ENCODE measurements at places on chromosomes 5 and 9.

GRCh38 chr5:115168829-115169486 lies 750 bp downstream of the TRIM36 start:
- H3K4me1 ChIP-seq: peaks cover 10% of the 10 kb centered on the region
- H3K27ac ChIP-seq: no peak overlapping the region
- peaks cover 7% of the 10 kb centered on the region for H3K36me3 ChIP-seq
- H3K4me3 ChIP-seq: peak overlapping the region; percentile 82
- DNase-seq: no peak
- peaks cover 58% of the 10 kb centered on the region for H3K27me3 ChIP-seq

GRCh38 chr5:10264604-10265003 lies 14.5 kb downstream of the CCT5 start:
- no peak for DNase-seq
- H3K4me3 ChIP-seq: no peak overlapping the region

DNA sequence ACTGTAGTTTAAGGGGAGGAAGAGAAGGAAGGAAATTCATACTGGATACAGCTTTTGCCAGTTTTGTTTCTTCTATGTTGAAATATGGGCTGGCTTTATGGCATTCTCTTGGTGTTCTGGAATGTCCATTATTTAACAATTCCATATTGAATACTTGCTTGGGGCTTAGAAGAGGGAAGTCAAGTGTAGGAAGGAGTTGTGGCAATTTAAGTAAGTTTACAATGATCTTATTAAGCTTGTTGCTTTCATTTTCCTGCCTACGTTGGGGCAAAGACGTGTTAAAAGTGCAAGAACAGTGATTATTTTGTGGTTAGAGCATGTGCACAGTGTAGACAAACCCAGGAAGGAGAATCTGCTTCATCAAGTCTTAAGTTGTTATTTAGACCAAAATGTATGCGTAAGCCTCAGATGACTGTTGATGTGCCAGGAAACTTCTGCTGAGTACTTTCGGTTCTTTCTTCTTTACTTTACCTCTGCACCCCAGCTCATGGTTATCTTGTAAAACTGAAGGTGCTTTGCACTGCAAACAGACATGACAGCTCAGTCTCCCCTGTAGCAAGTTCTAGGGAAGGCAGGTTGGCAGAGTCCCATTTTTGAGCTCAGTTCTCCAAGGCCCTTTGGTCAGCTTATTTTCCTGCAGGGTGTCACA lies 75.8 kb downstream of the F2RL2 start:
- peak; percentile 60 for DNase-seq
- H3K36me3 ChIP-seq: peaks cover 16% of the 10 kb centered on the region
- H3K4me3 ChIP-seq: peak overlapping the region; percentile 70
- H3K27ac ChIP-seq: peak overlapping the region; percentile 96
- peaks cover 66% of the 10 kb centered on the region for H3K4me1 ChIP-seq

GRCh38 chr9:22790329-22790728 lies 343.7 kb downstream of the DMRTA1 start:
- no peaks in the 10 kb centered on the region for H3K4me1 ChIP-seq
- H3K36me3 ChIP-seq: no peaks in the 10 kb centered on the region
- H3K4me3 ChIP-seq: no peak overlapping the region
- H3K27ac ChIP-seq: no peak overlapping the region
- no peaks in the 10 kb centered on the region for H3K27me3 ChIP-seq
- no peak for DNase-seq

DNA sequence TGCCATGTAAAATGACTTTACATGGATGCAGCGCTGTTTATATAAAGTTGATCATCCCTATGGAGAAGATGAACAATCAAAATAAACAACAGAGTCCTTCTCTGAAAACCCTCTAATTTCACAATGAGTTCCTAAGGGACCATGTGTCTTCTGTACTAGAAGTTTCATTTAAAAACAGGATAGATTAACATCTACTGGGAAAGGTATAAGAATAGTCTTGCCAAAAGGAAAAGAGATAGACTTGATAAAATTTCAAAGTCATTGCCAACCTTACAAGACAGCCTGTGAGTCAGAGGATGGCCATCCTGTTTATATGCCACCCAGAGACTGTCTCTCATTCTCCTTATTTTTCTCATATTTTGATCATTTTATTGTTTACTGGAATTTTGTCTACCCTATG lies 367.1 kb upstream of the PDE4D start:
- H3K4me1 ChIP-seq: no peaks in the 10 kb centered on the region
- H3K36me3 ChIP-seq: no peaks in the 10 kb centered on the region
- H3K27ac ChIP-seq: no peak overlapping the region
- no peaks in the 10 kb centered on the region for H3K27me3 ChIP-seq
- no peak overlapping the region for H3K4me3 ChIP-seq
- no peak for DNase-seq

DNA sequence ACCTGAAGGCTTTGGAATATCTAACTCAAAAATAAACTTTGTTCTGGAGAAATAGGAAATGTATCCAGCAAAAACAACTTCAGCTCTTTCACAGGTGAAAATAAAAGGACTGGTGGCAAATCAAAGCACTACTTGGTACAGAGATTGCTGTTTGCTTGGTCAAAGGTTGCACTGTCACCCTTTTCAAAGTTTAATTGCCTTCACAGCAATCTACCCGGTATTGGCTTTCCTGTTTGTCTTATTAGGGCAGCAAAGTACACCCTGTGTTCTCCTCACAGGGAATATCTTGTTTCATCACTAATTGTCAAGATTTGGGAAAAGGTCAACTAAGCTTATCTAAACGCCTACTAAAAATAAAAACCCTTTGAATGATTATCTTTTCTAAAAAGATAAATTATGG lies 214.1 kb upstream of the ADCY2 start:
- no peak overlapping the region for H3K4me3 ChIP-seq
- H3K27ac ChIP-seq: no peak overlapping the region
- no peak for DNase-seq
- H3K36me3 ChIP-seq: no peaks in the 10 kb centered on the region
- H3K4me1 ChIP-seq: no peaks in the 10 kb centered on the region
- no peaks in the 10 kb centered on the region for H3K27me3 ChIP-seq

GRCh38 chr5:170327168-170327567 lies 29.6 kb upstream of the LCP2 start:
- H3K4me3 ChIP-seq: no peak overlapping the region
- H3K4me1 ChIP-seq: peaks cover 13% of the 10 kb centered on the region
- H3K36me3 ChIP-seq: peaks cover 8% of the 10 kb centered on the region
- no peak overlapping the region for H3K27ac ChIP-seq
- no peaks in the 10 kb centered on the region for H3K27me3 ChIP-seq
- DNase-seq: no peak

DNA sequence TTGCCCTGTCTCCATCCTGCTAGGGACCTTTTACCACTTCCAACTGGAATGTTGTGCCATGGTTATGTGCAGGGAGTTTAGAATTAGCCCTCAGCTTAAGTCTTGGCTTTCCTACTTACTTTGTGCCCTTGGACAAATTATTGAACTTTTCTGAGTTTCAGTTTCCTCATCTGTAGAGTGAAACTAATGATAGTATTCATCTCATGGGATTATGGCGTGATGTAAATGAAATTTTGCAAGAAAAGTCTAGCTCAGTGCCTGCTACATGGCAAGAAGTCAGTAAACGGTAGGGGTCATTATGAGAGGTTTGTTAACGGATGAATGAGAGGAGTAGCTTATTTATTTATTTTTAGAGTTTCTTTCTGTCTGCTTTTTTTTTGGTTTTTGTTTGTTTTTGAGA lies 1.8 kb downstream of the MVB12B start:
- H3K27me3 ChIP-seq: no peaks in the 10 kb centered on the region
- H3K4me3 ChIP-seq: peak overlapping the region; percentile 90
- DNase-seq: no peak
- peaks cover 68% of the 10 kb centered on the region for H3K4me1 ChIP-seq
- peaks cover 17% of the 10 kb centered on the region for H3K36me3 ChIP-seq

DNA sequence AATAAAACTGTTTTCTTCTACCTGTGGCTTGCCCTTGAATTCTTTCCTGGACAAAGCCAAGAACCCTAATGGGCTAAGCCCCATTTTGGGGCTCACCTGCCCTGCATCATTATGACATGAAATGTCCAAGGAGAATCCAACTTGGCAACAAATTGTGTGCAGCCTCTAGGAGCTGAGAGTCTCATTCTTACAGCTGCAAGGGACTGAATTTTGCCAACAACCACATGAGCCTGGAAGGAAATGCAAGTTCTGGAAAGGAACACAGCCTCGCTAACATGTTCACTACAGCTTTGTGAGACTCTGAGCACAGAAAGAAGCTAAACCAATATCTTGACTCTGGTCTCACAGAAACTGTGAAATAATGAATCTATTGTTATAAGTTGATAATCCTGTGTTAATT lies 94.8 kb upstream of the CDH12 start:
- no peak overlapping the region for H3K27ac ChIP-seq
- no peak overlapping the region for H3K4me3 ChIP-seq

DNA sequence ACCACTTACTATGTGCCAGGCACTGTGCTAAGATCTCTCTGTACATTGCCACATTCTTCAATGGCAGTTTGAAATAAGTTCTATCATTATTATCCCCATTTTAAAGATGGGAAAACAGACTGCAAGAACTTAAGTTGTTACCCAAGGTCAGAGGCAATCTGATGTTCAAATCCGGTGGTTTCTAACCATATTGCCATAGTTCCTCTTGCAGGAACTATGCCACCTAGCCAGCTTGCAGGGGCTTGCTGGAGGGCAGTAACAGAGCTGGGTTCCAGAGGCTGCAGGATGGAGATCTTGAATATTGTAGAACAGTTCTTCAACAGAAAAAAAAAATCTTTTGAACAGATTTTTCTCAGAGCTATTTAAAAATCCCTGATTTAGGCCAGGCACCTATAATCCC lies 71.8 kb upstream of the TNFAIP8 start:
- H3K27me3 ChIP-seq: no peaks in the 10 kb centered on the region
- DNase-seq: no peak
- peaks cover 28% of the 10 kb centered on the region for H3K36me3 ChIP-seq
- peaks cover 85% of the 10 kb centered on the region for H3K4me1 ChIP-seq
- H3K4me3 ChIP-seq: peak overlapping the region; percentile 62

- no peak overlapping the region for H3K27ac ChIP-seq
- no peak overlapping the region for H3K4me3 ChIP-seq
- no peaks in the 10 kb centered on the region for H3K36me3 ChIP-seq
Observed at GRCh38 chr9:114291064-114291474, 31.8 kb upstream of the ORM1 start.

- peaks cover 8% of the 10 kb centered on the region for H3K4me1 ChIP-seq
- no peak overlapping the region for H3K4me3 ChIP-seq
- no peak for DNase-seq
- no peak overlapping the region for H3K27ac ChIP-seq
- peaks cover 21% of the 10 kb centered on the region for H3K27me3 ChIP-seq
Observed at GRCh38 chr9:99628849-99629620, 192.7 kb upstream of the NR4A3 start.

- DNase-seq: no peak
- H3K4me1 ChIP-seq: peaks cover 54% of the 10 kb centered on the region
- no peaks in the 10 kb centered on the region for H3K36me3 ChIP-seq
- H3K27me3 ChIP-seq: no peaks in the 10 kb centered on the region
- H3K4me3 ChIP-seq: no peak overlapping the region
Observed at GRCh38 chr5:143187495-143187894, 216.0 kb downstream of the NR3C1 start.

- no peaks in the 10 kb centered on the region for H3K36me3 ChIP-seq
- no peak overlapping the region for H3K27ac ChIP-seq
- DNase-seq: no peak
- peaks cover 12% of the 10 kb centered on the region for H3K4me1 ChIP-seq
- peaks cover 34% of the 10 kb centered on the region for H3K27me3 ChIP-seq
Observed at GRCh38 chr9:77460938-77461337, 187.2 kb downstream of the GNA14 start.

DNA sequence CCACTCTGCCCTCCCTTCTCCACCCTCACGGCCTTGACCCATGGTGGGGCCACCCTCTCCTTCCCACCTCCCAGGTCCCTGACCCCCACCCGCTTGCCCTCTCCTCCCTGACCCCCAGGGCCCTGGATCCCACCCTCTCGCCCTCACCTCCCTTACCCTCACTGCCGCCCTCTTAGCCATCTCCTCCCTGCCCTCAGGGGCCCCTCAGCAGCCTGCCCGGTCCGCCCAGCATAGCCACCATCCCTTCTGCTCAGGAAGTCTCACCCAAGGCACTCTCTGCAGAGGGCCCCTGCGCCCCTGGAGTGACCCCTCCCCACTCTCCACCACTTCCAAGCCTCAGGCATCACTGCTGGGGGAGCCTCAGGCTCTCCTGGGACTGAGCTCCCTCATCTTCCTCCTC lies 66.3 kb downstream of the MRPL36 start:
- no peak overlapping the region for H3K4me3 ChIP-seq
- DNase-seq: peak; percentile 6
- H3K4me1 ChIP-seq: no peaks in the 10 kb centered on the region
- H3K27me3 ChIP-seq: peaks cover 75% of the 10 kb centered on the region
- no peak overlapping the region for H3K27ac ChIP-seq

GRCh38 chr5:72436796-72437471 lies 70.3 kb downstream of the ZNF366 start:
- peaks cover 49% of the 10 kb centered on the region for H3K27me3 ChIP-seq
- H3K36me3 ChIP-seq: peaks cover 2% of the 10 kb centered on the region
- no peak for DNase-seq
- H3K4me1 ChIP-seq: no peaks in the 10 kb centered on the region
- H3K27ac ChIP-seq: no peak overlapping the region
- no peak overlapping the region for H3K4me3 ChIP-seq

DNA sequence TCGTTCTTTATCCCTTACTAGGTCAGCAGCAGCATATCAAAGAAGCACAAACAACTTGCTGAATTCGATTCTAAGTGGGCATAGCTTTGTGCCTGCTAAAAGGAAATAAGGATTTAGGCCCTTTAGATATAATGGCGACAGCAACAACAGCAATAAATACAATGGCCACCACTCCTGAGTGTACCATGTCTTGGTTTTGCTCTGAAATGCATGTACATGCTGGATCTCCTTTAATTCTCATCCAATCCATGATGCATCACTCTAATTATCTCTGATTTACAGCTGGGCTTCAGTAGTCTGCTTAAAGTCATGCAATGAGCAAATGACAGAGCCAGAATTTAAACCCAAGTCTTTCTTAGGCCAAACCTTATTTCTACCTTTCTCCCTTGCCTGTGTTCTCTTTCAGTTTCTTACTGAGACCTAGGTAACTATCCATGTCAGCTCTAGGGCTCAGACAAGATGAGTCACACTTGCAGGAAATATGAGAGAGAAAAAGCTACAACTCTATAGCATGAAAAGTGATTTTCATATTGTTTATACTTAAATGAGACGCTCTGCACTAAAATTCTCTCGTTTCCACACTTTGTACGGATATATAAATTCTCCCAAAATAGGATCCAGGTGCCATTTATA lies 111.8 kb downstream of the HMHB1 start:
- DNase-seq: no peak
- peaks cover 1% of the 10 kb centered on the region for H3K27me3 ChIP-seq
- no peaks in the 10 kb centered on the region for H3K36me3 ChIP-seq
- no peaks in the 10 kb centered on the region for H3K4me1 ChIP-seq
- no peak overlapping the region for H3K4me3 ChIP-seq
- H3K27ac ChIP-seq: no peak overlapping the region
